ENCODE measurements at places on chromosomes 13 and 19.
A peak's percentile ranks its signal among the peaks of the same experiment; 100 is the strongest.

- DNase-seq: no peak
Measured at GRCh38 chr19:31424861-31425620, 75.8 kb upstream of the TSHZ3 start.

DNA sequence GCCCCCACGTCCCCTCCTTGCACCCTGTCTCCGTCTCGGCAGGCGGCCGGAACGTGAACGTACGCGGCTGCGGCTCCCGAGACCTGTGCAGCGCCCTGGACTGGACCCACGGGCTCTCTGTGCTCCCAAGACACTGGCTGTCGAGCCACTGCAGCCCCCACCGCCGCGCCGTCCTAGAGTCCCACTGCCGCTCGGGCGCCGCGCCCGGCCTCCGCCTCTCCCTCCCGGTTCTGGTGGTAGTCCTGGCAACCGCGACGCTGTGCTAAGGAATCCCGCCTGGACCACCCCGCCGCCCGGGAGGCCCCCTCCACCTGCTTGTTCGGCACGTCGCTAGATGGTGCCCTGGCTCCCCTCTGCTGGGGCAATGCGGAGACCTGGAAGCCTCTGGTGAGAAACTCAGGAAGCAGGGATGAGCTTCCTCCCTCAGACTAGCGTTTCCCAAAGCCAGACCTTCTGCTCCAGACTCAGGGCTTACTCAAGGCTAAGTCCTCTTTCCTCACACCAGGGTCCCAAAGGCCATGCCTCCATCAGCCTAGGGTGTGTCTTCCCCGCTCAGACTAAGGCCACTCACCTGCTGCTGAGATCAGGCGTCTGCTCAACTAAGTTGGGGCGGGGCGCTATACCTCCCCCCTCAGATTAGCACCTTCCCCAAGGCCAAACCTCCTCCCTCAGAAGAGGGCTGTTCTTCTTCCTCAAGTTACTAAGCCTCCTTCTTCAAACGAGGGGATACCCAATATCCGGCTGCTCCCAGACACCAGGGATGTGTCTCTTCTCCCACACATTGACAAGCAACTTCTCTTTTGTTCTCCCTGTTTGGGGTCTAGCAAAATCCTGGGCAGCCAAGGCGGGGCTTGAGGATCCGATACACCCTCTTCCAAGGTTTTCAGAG lies 16.1 kb upstream of the IRGC start:
- DNase-seq: peak; percentile 31

GRCh38 chr13:41496420-41497234 lies 39.3 kb downstream of the RGCC start:
- no peak for DNase-seq

- DNase-seq: no peak
Measured at GRCh38 chr19:51811344-51811743, 16.4 kb downstream of the FPR3 start.

DNA sequence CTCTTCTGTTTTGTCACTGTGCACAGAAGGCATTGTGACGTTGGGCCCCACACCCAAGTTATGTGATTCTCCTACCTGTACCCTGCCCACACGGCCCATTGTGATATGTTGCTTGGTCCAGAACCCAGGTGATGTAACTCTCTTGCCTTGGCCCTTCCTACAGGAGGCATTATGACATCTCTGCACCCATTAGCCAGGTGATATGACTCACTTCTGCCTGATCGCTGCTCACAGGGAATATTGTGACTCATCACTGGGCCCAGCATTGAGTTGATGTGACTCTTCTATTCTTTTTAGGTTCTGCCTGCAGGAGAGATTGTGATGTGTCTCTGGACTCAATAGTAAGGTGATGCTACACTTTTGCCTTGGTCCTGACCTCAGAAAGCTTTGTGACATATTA lies 65.4 kb upstream of the ZNF91 start:
- no peak for DNase-seq

DNA sequence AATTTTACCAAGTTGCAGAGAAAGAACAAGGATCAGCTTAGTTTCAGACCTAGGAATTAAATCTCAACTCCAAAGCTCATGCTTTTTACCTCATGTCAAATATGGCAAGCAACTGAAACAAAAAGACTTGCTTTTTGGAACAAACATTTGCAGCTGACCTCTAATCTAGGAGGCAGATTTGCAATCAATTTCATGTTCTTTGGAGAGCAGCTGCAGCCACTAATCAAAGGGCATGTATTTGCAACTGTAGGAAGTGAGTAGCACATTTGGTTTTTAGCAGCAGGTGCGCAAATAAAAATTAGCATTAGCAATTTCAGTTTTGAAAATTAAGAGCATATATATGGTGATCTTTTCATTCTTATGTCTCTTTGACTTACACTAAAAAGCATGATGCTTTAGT lies 459.3 kb upstream of the SLC10A2 start:
- DNase-seq: no peak

DNA sequence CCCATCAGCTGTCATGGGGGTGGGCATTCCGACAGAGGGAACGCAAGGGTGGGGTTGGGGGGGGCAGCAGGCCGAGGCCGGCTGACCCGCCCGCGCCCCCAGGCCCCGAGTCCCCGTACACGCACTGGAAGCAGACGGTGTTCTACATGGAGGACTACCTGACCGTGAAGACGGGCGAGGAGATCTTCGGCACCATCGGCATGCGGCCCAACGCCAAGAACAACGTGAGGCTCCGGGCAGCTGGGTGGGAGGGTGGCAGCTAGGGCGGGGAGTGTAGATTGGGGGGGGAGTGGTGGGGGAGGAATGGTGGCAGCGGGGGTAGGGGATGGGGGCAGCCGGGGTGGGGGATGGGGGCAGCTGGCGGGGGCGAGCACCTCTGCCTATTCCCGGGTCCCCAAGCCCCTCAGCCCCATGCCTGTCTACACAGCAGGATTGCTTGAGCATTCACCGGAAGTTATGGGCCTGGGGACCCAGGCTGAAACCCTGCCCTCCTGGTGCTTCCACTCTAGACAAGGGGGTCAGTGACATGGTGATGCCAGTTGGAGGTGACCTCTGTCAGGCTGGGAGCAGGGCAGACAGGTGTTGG lies 2.8 kb upstream of the ADM5 start:
- DNase-seq: no peak

GRCh38 chr19:4495471-4495870 lies 22.8 kb downstream of the PLIN4 start:
- DNase-seq: no peak

GRCh38 chr13:100019780-100020356 lies 38.3 kb downstream of the ZIC2 start:
- no peak for DNase-seq

GRCh38 chr13:77985866-77986636 lies 67.4 kb upstream of the EDNRB start:
- DNase-seq: no peak

- peak; percentile 4 for DNase-seq
Measured at GRCh38 chr13:111664696-111665095, 344.3 kb downstream of the TEX29 start.

GRCh38 chr19:42165146-42165545 lies 32.9 kb upstream of the POU2F2 start:
- DNase-seq: no peak

GRCh38 chr13:54449922-54450321 lies 1421.3 kb downstream of the OLFM4 start:
- no peak for DNase-seq

DNA sequence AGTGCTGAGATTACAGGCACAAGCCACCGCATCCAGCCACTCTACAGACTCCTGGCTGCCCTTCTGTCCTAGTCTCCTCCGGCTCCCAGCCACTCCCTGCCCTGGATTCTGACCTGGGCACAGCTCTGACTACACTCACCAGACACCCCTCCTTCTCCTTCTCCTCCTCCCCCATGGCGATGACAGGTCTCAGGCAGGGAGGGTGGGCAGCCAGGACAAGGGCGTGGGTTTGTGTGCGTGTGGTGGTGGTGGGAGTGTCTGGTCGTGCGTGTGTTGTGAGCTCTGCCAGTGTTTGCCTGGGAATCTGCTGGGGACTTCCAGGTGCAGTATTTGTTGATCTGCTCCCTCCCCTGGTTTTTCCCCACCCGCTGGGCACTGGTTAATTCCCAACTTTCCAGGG lies 3.0 kb upstream of the NCCRP1 start:
- DNase-seq: no peak

GRCh38 chr13:30840515-30840914 lies 65.6 kb upstream of the MEDAG start:
- DNase-seq: no peak

DNA sequence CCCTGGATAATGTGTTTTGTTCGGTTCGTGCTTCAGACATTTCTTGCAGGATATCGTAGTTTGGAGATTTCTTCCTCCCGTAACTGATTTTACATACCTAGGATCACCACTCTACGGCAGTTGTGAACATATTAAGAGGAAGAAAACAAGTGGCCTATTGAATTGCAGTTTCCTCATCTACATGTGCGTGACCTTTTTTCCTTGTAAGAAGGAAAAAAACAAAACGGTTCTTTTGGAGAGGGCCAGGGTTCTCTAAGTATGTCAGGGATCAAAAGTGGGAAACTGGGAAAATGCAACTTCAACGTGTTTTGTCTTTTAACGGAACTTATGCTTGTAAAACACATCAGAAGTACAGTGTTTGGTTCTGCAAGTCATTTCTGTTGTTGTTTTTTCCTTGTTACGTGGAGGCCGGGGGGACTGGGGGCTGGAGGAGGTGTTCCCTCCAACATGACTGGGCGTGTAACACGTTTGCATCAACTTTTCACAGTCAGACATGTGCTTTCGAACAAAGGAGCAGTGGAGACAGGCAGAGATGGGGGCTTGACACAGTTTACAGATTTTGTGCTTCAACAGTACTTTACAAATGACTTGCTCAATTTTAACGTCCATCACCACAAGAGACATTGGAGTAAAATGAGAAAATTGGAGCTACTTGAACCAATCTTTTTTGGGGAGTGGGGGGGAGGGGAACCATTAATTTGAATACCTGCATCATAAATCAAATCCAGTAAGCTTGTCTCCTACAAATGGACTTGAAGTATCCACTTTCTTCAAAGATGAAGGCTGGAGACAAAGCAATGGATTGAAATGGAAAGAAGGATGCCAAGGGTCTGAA lies 3.8 kb downstream of the ZC3H4 start:
- peak; percentile 74 for DNase-seq

GRCh38 chr19:1007399-1008251 lies 7.4 kb downstream of the GRIN3B start:
- DNase-seq: no peak

- DNase-seq: no peak
Measured at GRCh38 chr19:32812036-32812435, 57.5 kb downstream of the SLC7A9 start.

DNA sequence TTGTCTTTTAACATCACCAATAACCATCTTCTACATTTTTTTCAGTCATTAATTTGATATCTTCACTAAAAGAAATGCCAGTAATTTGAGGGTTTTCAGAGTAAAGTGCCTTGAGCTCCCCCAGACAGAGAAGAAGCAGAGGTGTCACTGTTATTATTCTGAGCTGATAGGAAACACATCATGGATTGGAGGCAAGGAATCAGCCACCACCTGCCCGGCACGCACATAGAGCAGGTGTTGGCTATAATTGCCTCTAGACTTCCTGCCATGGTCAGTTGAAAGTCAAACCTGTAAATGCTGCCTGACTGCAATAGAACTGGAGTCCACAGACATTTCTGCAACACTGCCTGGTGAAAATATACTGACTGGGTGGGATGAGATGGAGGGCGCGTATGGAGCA lies 776.6 kb downstream of the UQCRFS1 start:
- no peak for DNase-seq

DNA sequence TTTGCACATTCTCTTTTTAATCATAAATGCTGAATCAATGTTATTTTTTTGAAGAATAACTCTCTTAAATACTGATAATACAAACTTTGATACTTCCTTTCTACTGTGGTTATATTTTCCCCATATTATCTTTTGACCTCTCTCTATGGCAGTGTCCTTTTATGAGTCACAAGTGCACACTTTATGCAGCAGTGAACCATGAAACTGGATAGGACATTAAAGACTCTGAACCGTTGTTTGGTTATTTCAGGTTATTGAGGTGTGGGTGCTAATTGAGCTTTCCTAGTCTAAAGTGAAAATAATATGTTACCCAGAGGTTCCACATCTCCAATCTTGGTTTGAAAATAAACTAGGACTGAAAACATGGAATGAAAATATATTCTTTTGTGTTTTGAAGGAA lies 71.4 kb downstream of the DGKH start:
- DNase-seq: no peak

DNA sequence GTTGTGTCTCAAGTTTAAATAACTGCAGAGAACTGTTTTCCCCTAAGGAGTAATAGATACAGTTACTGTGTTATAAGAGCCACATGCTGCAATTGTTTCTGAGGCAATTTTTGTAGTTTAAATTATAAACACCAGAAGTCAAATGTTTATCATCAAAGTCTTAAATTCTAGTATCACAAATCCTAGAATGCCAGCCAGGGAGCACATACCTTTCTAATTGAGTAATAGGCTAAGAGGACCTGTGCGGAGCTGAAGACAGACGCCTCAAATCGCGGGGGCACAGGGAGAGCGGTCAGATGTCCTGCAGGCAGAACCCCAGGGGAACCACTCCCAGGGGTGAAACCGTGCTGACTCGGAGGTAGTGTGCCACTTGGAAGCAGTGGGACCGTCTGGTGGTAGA lies 65.2 kb upstream of the TNFRSF19 start:
- no peak for DNase-seq

GRCh38 chr13:110680852-110681251 lies 25.1 kb downstream of the CARS2 start:
- DNase-seq: no peak
